ENCODE measurements at places on chromosomes 6 and 20.

- no peak for DNase-seq
These were observed 509 bp upstream of the TPD52L2 start for GRCh38 chr20:63864545-63864977.

DNA sequence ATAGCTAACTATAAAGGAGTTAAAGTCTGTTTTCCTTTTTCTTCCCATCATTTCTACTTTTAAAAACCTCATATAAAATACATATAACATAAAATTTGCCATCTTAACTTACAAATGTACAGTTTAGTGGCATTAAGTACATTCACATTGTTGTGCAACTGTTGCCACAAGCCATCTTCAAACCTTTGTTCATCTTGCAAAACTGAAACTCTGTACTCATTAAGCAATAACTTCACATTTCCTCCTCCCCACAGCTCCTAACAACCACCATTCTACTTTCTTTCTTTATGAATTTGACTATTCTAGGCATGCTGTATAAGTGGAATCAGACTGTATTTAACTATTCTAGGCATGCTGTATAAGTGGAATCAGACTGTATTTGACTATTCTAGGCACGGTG, 4.5 kb downstream of the CCDC170 start:
- DNase-seq, result no peak

DNA sequence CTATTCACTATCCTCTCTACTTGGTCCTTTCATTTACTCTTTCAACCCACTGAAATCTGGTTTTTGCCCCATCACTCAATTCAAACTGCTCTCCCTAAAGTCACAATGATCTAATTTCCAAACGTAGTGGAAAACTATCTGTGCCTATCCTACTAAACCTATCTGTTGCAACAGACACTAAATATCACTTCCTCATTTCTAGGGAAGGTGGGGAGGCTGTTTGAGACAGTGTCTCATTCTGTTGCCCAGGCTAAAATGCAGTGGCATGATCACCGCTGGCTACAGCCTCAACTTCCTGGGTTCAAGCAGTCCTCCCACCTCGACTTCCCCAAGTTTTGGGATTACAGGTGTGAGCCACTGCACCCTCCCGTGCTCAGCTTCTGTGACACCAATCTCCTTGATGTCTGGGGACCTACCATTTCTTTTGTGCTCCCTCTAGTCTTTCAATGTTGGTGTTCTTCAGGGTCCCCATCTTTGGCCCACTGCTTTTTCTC, 8.8 kb downstream of the RANBP9 start:
- DNase-seq, result no peak

GRCh38 chr6:158843751-158844683, 24.8 kb upstream of the EZR start:
- no peak for DNase-seq

- no peak for DNase-seq
These were observed 596.8 kb upstream of the JAG1 start for GRCh38 chr20:11270566-11270965.

DNA sequence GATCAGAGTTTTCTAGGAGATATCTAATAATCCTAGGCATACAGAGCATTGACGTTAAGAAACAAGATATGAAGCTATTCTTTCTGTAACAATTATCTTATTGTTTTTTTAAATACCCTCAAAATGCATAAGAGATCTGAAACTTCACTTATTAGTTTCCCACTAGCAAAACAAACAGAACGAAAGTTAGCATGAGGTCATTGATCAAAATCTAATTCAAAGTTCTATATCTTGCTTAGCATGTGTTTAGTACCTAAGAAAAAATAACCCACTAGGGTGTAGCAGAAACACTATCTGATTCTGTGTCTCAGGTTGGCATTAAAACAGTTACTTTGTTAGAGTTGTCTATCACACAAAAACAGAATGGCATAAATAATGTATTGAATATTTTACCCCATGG, 1288.4 kb downstream of the EPHA7 start:
- no peak for DNase-seq

GRCh38 chr20:12112089-12112474, 194.4 kb downstream of the BTBD3 start:
- DNase-seq, result no peak

- DNase-seq, result no peak
These were observed 47.0 kb downstream of the CARMIL1 start for GRCh38 chr6:25326126-25326525.

DNA sequence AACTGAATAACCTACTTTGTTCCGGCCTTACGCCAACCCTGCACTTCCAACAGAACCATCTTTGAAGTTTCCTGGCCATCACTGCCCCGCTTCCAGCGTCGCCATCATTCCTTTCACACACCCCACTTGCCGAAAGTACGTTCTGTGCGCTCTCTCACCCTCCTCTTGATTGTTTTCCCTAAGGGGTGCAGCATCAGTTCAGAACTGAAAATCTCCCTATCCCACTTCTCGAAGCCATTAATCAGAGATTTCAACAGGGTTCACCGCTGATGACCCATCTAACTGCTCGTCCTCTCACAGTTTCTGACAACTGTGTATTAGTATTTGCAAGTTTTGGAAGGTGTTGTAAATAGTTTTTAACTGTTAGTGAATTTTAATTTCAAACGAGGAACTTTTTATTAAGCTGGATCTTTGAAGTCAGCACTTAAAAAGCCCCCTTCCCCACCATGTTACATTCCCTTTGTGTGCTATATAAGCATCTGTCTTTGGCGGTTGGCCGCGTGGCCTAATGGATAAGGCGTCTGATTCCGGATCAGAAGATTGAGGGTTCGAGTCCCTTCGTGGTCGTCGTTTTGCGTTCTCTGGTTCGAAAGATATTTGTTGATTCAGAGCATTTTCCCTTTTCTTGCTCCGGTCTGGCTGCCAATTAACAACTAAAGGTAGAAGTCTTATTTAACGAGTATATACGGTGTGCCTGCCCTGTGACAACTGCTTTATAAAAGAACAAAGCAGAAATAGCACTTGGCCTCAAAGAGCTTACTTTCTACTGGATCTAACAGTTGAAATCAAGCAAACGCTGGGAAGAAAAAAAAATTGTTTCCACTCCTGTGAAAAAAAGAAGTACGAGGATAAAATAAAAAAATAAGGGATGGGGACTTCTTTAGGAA, 42.6 kb downstream of the TRIM27 start:
- no peak for DNase-seq

Data from GM04503 (cell line).